ENCODE measurements at places on chromosomes 5 and 9.
A peak's percentile ranks its signal among the peaks of the same experiment; 100 is the strongest.

GRCh38 chr5:1750469-1750868 lies 49.2 kb downstream of the MRPL36 start:
- no peak for DNase-seq

- DNase-seq = peak; percentile 72
Observed at GRCh38 chr5:124738681-124739633, 7.5 kb downstream of the ZNF608 start.

GRCh38 chr9:126561582-126561981 lies 52.1 kb upstream of the LMX1B start:
- DNase-seq = no peak

GRCh38 chr9:109969011-109969410 lies 189.0 kb downstream of the PALM2AKAP2 start:
- no peak for DNase-seq

DNA sequence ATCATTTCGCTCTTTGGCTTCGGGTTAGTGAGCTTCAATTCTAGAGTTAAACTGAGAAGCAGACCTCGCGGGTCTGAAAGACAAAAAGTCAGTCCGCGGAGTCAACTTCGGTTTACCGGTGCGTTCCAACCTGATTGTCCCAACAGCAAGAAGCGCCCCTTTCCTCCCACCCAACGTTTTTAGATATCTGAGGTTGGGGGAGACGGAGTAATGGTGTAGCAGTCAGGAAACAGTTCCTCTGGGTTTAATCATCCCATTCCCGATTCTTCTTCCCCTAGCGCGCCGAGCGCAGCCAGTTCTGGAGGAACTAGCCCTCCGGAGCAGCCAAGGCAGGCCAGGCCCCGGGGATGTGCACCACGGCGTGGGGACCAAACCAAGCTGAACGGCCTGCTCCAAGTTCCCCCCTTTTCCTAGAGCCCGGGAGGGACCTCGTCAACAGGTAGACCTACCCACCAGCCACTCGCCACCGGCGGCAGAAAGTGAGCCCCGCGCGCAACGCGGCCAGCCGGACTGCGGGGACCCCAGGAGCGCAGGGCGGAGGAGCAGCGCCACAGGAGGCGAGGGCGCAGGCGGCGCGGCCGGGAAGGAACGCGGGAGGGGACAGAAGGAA lies 622 bp upstream of the ISL1 start:
- no peak for DNase-seq

GRCh38 chr9:87885484-87886189 lies 3.0 kb downstream of the SPATA31E1 start:
- DNase-seq = no peak

GRCh38 chr9:109115931-109116526 lies 3.7 kb downstream of the TMEM245 start:
- peak; percentile 54 for DNase-seq

GRCh38 chr5:94908889-94909480 lies 290.5 kb downstream of the SLF1 start:
- DNase-seq = peak; percentile 66

GRCh38 chr9:6827439-6828145 lies 69.8 kb downstream of the KDM4C start:
- DNase-seq = peak; percentile 88

GRCh38 chr5:117327511-117327910 lies 752.9 kb upstream of the SEMA6A start:
- DNase-seq = no peak

DNA sequence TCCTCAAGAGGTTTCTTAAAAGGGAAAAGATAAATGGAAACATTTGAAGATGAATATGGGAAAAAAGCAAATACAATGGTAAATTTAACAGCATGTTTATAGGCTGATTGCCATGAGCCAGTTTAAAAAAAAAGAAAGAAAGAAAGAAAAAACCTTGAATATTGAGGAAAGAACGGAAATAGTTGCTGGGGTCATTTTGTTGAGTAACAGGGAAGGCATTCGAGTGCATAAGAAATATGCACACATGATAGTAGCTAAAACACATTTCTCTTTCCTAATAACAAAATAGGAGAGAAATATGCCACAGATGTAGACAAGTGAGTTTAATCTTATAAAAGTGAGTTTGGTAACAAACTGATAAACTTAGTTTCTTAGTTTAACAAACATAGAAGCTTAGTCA lies 864.6 kb upstream of the ACO1 start:
- DNase-seq = no peak

DNA sequence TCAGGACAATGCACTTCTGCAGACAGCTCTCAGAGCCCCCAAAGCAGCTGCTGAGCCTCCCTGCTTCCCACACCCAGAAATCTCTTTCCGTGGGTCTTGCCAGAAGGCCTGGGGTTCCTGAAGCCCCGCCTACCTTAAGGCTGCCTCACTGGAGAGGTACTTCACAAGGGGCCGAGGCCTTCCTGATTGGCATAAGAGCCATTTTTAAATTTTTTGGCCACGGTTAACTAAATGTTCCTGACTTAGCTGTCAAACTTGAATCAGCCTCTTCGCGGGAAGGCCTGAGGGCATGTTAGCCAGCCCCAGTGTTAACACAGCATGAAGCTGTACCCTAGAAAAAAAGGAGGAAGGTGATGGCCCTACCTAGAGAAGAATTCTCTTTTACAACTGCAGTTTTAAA lies 20.7 kb upstream of the EPB41L4B start:
- DNase-seq = no peak
